ENCODE measurements at places on chromosomes 11 and 22.

GRCh38 chr11:8168485-8169257 is at the start of gene RIC3:
TSS of gene RIC3 (minus strand) at chr11:8169025. CDS start at chr11:8168989, 36 bp downstream.
- H3K27me3 ChIP-seq = no peaks in the 10 kb centered on the region
- no peak within 1 kb of the TSS for H3K27ac ChIP-seq
- no peak for DNase-seq
- no peaks in the 10 kb centered on the region for H3K36me3 ChIP-seq
- no peaks in the 10 kb centered on the region for H3K4me1 ChIP-seq
- H3K4me3 ChIP-seq = no peak within 1 kb of the TSS

GRCh38 chr11:118148856-118149255 is 3.8 kb downstream of the SCN4B start:
- no peak overlapping the region for H3K27ac ChIP-seq
- peaks cover 15% of the 10 kb centered on the region for H3K4me1 ChIP-seq
- no peak for DNase-seq
- H3K27me3 ChIP-seq = peaks cover 70% of the 10 kb centered on the region
- no peaks in the 10 kb centered on the region for H3K36me3 ChIP-seq

DNA sequence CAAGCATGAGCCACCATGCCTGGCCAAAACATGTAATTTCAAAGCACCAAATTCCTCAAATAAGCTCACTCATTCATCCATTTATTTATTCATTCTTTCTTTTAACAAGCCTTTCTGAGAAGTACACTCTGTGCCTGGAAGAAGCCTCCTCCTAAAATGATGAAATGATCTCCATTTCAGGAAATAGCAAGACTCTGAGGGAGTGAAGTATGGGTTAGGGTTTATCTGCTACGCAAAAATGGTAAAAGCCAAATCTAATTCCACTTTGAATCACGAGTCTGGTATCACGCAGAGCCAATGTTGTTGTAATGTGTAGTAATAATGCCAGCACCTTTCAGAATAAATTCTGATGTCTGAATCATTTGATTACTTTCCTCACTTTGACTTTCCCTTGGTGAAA is 1041.8 kb downstream of the LRRC4C start:
- H3K4me1 ChIP-seq = no peaks in the 10 kb centered on the region
- DNase-seq = no peak
- no peak overlapping the region for H3K4me3 ChIP-seq
- H3K36me3 ChIP-seq = no peaks in the 10 kb centered on the region
- H3K27me3 ChIP-seq = no peaks in the 10 kb centered on the region
- H3K27ac ChIP-seq = no peak overlapping the region

- no peaks in the 10 kb centered on the region for H3K27me3 ChIP-seq
- no peak overlapping the region for H3K27ac ChIP-seq
- H3K36me3 ChIP-seq = peaks cover 72% of the 10 kb centered on the region
- no peak for DNase-seq
Measured at GRCh38 chr11:121552154-121552553, 99.4 kb upstream of the SORL1-AS1 start.

- no peak overlapping the region for H3K27ac ChIP-seq
- no peaks in the 10 kb centered on the region for H3K27me3 ChIP-seq
- no peaks in the 10 kb centered on the region for H3K4me1 ChIP-seq
- no peak overlapping the region for H3K4me3 ChIP-seq
- H3K36me3 ChIP-seq = no peaks in the 10 kb centered on the region
Measured at GRCh38 chr11:117417342-117417741, 89.7 kb downstream of the CEP164 start.

- DNase-seq = no peak
- H3K4me3 ChIP-seq = no peak overlapping the region
- no peak overlapping the region for H3K27ac ChIP-seq
- no peaks in the 10 kb centered on the region for H3K36me3 ChIP-seq
- no peaks in the 10 kb centered on the region for H3K27me3 ChIP-seq
Measured at GRCh38 chr22:36220451-36220921, 18.8 kb downstream of the APOL2 start.

- no peak for DNase-seq
- no peak overlapping the region for H3K27ac ChIP-seq
- no peaks in the 10 kb centered on the region for H3K36me3 ChIP-seq
- no peaks in the 10 kb centered on the region for H3K27me3 ChIP-seq
Measured at GRCh38 chr11:47659276-47659675, 16.9 kb upstream of the MTCH2 start.

DNA sequence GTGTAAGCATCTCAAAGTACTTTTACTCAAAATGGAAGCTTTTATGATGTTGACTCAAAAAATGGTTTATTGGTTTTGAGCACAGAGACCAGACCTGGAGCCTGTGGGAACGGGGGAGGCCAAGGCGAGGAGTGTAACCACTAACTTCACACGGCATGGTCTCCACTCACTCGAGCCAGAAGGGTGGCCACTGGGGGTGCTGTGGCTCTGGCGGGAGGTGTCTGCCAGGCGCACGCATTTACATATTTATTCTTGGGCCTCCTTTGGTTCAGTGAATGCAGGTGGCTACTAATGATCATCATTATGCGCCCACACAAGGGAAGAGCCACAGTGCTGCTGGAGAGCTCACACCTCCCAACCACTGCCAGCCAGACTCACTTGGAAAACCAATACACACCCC is 64.6 kb downstream of the FLRT1 start:
- no peaks in the 10 kb centered on the region for H3K36me3 ChIP-seq
- no peaks in the 10 kb centered on the region for H3K4me1 ChIP-seq
- no peak overlapping the region for H3K27ac ChIP-seq
- no peaks in the 10 kb centered on the region for H3K27me3 ChIP-seq
- DNase-seq = no peak

DNA sequence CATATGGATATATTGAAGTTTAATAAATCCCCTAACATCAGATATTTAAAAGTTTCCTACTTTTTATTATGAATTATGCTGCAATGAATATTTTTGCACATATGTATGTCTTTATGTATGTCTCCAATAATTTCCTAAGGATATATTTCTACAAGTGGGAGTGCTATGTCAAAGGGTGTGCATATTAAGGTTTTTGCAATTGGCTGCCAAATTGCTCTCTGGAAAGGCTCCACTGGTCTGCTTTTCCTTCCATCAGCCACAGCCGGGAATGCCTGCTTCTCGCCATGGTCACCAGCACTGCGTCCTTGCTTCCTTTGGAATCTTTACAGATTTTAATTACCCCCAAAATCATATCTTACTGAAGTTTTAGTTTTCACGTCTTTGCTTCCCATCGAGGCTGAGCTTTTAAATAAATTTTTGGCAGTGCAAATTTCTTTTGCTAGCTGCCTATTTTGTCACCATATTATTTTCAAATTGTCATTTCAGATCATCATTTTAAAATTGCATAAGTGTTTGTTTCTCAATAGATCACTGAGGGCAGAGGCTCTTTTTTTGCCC is 221.7 kb downstream of the SNX19 start:
- no peak overlapping the region for H3K27ac ChIP-seq
- H3K36me3 ChIP-seq = no peaks in the 10 kb centered on the region
- H3K27me3 ChIP-seq = peaks cover 4% of the 10 kb centered on the region
- no peaks in the 10 kb centered on the region for H3K4me1 ChIP-seq
- DNase-seq = no peak
- no peak overlapping the region for H3K4me3 ChIP-seq

DNA sequence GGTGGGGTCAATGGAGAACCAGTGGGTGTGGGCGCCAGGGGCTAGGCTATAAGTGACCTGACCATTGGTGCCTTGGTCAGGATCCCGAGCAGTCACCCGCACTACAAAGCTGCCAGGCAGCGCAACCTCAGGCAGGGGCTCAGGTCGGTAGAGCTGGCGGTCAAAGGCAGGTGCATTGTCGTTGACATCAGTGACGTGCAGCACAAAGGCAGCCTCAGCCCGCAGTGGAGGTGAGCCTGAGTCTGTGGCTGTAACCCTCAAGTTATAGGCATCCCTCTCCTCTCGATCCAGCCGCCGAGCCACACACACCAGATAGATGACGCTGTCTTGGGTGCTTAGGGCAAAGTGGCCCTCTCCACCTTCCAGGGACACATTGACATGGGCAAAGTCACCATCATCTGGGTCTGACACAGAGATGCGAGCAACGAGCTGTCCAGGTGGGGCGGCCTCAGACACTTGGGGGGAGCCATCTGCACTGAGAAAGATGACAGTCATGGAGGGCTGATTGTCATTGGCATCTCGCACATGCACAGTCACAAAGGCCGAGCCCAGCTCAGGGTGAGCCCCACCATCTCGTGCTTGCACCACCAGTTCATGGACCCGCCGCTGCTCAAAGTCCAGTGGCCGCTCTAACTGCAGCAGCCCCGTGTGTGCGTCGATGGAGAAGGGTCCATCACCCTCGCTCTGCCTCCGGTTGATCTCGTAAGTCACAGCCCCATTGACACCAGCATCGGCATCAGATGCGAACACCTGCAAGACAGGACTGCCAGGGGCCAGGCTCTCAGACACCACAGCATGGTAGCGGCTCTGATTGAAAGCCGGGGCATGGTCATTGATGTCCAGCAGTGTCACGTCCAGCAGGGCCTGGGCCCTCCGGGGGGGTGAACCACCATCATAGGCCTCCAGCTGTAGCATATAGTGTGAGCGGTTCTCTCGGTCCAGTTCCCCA is 15.3 kb downstream of the DCHS1 start:
- no peaks in the 10 kb centered on the region for H3K4me1 ChIP-seq
- no peaks in the 10 kb centered on the region for H3K36me3 ChIP-seq
- no peak overlapping the region for H3K4me3 ChIP-seq
- no peak overlapping the region for H3K27ac ChIP-seq
- no peak for DNase-seq

DNA sequence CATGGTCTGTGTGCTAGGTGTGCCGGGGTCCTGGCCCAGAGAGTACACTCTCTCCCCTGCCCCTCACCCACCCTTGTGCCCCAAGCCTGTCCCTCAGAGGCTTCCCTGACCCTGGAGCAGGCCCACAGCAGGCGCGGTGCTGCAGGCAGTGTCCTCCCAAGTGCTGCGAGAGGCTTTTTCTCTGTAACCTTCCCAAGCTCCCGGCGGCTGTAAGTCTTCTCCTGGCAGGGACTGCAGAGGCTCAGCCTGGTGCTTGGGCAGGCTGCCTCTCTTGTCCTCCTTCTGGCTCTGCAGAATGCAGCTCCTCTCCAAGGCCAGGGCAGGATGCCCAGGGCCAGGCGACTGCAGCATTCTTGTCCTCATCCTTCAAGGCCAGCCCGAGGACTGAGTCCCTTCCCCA is 15.9 kb downstream of the RFPL1 start:
- no peak overlapping the region for H3K4me3 ChIP-seq
- no peaks in the 10 kb centered on the region for H3K27me3 ChIP-seq
- no peaks in the 10 kb centered on the region for H3K36me3 ChIP-seq
- no peak overlapping the region for H3K27ac ChIP-seq

- no peaks in the 10 kb centered on the region for H3K27me3 ChIP-seq
- H3K36me3 ChIP-seq = no peaks in the 10 kb centered on the region
- no peak overlapping the region for H3K27ac ChIP-seq
- no peak for DNase-seq
- H3K4me3 ChIP-seq = no peak overlapping the region
- H3K4me1 ChIP-seq = no peaks in the 10 kb centered on the region
Measured at GRCh38 chr11:64606796-64607380, 15.9 kb downstream of the SLC22A12 start.

- no peak overlapping the region for H3K27ac ChIP-seq
- no peaks in the 10 kb centered on the region for H3K27me3 ChIP-seq
Measured at GRCh38 chr11:2164081-2164480, 3.1 kb upstream of the INS start.

Data from DND-41 (cell line).